ENCODE measurements at places on chromosomes 7 and 10. TPM values are rescaled to one million over a fixed set of nuclear protein-coding genes. Genes with fewer than 3 reads are reported as not detected.

The CCNJ gene
- total RNA-seq, result 9.2 TPM

The MSMB gene
- total RNA-seq, result not detected

The C7orf33 gene
- not detected for total RNA-seq

The H2BK1 gene
- not detected for total RNA-seq

The CALML3 gene
- total RNA-seq, result not detected

DNA sequence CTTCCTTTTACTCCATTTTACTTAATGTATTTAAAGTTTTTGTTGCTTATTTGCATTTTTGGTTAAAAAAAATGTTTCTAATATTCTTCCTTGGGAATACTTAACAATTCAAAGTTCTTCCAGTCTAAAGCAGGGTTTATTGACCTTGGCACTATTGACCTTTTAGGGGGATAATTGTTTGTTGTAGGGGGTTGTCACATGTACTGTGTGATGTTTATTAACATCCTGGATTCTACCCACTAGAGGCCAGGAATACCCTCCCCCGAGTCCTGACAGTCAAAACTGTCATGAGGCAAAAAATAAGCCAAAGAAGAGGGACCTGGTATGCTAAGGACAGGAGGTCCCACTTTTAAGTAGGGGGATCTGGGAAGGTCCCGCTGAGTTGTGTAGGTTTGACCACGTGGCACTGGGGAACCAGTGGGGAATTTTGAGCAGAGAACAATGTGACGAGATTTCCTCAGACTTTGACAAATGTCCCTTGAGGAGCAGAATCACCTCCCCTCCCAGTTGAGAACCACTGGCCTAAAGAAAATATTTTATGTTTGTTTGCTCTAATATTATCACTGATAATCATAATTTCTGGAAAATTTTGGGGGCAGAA, 178.3 kb upstream of the PRR15 start:
- H3K36me3 ChIP-seq, result no peaks in the 10 kb centered on the region
- H3K4me1 ChIP-seq, result no peaks in the 10 kb centered on the region
- H3K27ac ChIP-seq, result no peak overlapping the region
- no peak overlapping the region for H3K4me3 ChIP-seq

DNA sequence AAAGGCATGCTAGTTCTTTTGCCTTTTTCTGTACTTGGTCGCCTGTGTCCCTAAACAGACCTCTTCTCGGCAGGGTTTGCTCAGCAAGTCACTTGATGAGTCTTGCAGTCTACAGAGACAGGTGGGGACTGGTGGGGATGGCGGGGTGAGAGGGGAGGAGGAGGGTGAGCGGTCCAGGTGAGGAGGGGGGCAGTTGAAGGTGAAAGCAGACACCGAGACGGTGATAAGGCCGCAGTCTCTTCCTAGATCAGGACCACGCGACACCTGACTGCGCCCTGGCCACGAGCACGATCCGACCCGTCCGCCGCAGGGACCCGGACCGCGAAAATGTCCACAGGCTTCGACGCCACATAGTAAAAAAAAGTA, 566 bp downstream of the ASNS start:
- H3K4me1 ChIP-seq, result peaks cover 23% of the 10 kb centered on the region
- peak overlapping the region; percentile 78 for H3K4me3 ChIP-seq
- no peaks in the 10 kb centered on the region for H3K27me3 ChIP-seq
- H3K27ac ChIP-seq, result peak overlapping the region; percentile 89
- peak; percentile 42 for DNase-seq
- H3K36me3 ChIP-seq, result peaks cover 31% of the 10 kb centered on the region

GRCh38 chr7:111931016-111931517, 275.1 kb downstream of the DOCK4 start:
- H3K4me3 ChIP-seq, result no peak overlapping the region
- H3K27me3 ChIP-seq, result peaks cover 10% of the 10 kb centered on the region

DNA sequence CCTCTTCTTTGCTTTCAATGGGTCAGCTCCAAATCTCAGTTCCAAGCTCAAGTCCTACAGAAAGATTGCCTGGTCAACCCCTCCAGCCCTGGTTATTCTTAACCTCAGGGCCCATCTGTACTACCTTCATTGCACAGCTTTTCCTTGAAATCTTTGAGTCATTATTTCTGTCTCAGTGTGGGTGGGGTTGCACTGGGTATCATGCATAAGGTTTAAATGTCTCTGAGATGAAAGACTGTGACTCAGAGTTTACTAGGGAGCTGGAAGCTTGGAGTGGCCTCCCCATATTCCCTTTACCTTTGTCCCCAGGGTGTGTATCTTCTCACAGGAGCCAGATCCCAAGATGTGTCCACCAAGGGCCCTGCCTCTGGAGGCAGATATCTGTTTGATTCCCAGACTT, 3.3 kb upstream of the OR6V1 start:
- no peak overlapping the region for H3K27ac ChIP-seq
- no peak for DNase-seq
- no peak overlapping the region for H3K4me3 ChIP-seq
- peaks cover 21% of the 10 kb centered on the region for H3K27me3 ChIP-seq

DNA sequence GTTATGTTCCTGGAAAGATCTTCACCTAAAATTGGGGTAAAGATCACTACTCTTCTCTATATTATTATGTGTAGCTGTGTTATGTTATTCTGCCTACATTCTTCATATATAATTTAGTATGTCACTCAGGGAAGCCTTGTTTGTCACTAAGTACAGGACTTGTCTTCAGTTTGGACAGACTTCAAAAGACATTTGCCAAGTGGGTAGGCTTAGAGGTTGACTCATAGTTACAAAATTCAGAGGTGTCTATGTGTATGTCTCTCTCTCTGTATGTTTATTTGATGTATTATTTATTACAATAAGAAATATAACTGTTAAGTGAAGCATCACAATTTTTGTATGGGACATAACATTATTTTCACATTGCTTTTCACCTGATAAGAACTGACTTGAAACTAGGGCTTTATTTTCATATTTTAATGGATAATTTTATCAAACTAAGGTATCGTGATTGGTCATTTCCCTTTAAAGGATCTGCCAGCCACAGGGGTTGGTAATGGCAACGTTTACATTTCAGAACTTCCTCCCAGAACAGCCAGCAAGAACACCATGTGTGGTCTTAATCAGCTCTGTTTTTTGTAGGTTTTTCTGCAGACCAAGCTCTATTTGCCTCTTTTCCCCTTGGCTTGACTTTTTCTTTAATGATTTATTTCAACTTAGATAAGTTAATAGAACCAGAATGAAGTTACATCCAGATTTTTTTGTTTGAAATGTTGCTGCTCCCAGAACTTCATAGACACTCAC, 262.1 kb upstream of the CACNA2D1 start:
- no peak overlapping the region for H3K4me3 ChIP-seq
- no peaks in the 10 kb centered on the region for H3K4me1 ChIP-seq

DNA sequence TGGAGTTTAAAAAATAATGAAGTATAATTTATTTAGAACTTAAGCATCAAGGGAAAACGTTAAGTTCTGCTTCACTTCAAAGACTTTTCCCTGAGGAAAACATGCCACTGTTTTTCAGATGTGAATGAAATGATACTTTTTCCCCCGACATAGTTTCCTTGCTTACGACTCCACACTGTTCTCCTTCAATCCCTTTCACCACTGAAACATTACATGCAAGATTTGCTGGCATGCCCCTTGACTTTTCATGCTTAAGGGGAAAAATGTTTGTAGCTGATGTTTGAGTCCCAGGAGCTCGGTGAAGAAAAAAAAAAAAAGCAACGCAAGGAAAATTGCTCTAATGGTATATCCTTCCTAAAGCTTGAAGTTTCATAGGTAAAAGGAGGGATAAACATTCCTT, 10.0 kb downstream of the GLI3 start:
- H3K27me3 ChIP-seq, result peaks cover 7% of the 10 kb centered on the region
- H3K4me1 ChIP-seq, result no peaks in the 10 kb centered on the region
- no peak overlapping the region for H3K27ac ChIP-seq
- H3K4me3 ChIP-seq, result no peak overlapping the region
- no peak for DNase-seq
- no peaks in the 10 kb centered on the region for H3K36me3 ChIP-seq

- H3K27me3 ChIP-seq, result no peaks in the 10 kb centered on the region
- no peak for DNase-seq
- H3K36me3 ChIP-seq, result peaks cover 11% of the 10 kb centered on the region
- H3K4me3 ChIP-seq, result no peak overlapping the region
- no peaks in the 10 kb centered on the region for H3K4me1 ChIP-seq
Measured at GRCh38 chr10:11748866-11749265, 6.7 kb downstream of the ECHDC3 start.

GRCh38 chr10:80617807-80618206, 80.1 kb downstream of the SH2D4B start:
- no peaks in the 10 kb centered on the region for H3K36me3 ChIP-seq
- H3K27me3 ChIP-seq, result peaks cover 11% of the 10 kb centered on the region
- DNase-seq, result no peak
- H3K4me1 ChIP-seq, result no peaks in the 10 kb centered on the region

- H3K4me3 ChIP-seq, result no peak overlapping the region
- DNase-seq, result no peak
- no peak overlapping the region for H3K27ac ChIP-seq
- peaks cover 3% of the 10 kb centered on the region for H3K4me1 ChIP-seq
- 0 out of 3 replicates have a peak, but pooled peaks cover 3% of the 10 kb centered on the region for H3K36me3 ChIP-seq
Measured at GRCh38 chr7:140684066-140684950, 11.6 kb downstream of the ADCK2 start.

DNA sequence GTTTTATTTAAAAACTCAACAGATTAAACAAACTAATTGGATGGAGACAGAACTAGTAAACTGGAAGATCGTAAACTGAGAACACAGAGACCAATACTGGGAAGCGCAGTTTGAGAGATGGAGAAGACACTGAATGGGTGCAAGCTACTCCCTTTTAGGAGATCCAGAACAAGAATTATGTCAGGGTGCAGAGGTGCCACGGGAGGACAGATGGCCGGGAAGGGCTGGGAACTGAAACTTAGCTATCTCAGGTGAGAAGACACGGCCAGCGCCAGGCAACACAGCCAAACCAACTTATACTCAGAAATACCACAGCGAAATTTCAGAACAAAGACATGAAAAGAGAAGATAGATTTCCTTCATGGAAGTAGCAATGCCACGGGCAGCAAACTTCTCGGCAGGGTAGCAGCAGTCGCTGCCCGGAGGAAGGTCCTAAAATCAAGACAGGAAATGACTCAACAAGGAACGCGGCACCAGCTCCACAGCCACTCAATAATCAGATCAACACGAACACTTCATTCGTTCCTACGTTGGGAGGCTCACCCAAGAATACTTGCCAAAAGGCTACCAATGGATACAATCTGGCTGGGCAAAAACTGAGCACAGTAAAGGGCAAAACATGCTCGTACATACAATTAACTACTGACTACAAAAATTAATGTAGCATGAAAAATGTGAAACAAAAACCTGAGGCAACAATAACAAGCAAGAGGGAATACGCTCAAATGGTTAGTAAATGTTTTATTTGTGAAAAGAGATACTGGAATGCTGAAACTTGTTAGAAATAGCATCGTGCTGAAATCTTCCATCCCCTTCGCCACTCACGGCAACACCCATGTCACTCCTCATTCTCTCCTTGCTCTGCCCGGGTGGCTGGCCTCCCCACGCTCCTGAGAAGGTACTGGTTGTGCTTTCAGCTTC, 2.2 kb upstream of the LRRC27 start:
- peaks cover 31% of the 10 kb centered on the region for H3K36me3 ChIP-seq
- H3K4me3 ChIP-seq, result peak overlapping the region; percentile 82
- H3K4me1 ChIP-seq, result peaks cover 25% of the 10 kb centered on the region
- peak overlapping the region; percentile 98 for H3K27ac ChIP-seq
- no peak for DNase-seq

DNA sequence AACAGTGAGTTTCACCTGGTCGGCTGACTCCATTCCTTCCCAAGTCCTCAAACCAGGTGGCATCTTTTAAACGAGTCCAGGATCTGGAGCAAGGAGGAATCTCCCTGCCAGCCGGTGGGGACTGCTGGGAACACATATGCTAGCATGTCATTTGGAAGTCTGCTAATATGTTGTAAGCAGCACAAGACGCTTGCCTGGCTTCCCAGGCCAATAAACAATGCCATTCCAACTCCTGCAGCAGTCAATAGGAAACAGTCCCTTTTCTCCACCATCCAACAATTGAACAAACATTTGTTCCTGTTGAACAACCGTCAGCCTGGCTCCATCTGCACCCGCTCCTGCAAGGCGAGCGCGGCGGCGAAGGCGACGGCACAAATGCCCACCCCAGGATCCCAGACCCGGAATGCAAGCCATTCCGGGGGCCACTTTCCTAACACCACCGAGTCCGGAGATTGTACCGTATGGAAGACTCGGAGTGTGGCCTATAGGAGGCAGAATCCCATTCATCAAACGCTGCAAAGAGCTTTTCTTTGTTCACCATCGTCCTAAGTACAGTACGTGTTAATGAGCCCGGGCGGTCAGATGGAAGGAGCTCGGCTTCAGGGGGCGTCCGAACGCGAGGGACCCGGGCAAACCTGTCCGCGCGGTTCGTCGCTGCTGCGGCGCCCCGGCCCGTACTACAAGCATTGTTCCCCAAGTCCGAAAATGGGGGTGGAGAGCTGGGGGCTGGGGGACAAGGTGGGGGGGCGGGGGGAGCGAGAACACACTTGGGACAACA, 1.6 kb downstream of the FAM53B start:
- peaks cover 6% of the 10 kb centered on the region for H3K36me3 ChIP-seq
- H3K27ac ChIP-seq, result peak overlapping the region; percentile 36
- H3K27me3 ChIP-seq, result no peaks in the 10 kb centered on the region
- peak; percentile 39 for DNase-seq
- H3K4me3 ChIP-seq, result peak overlapping the region; percentile 54
- peaks cover 29% of the 10 kb centered on the region for H3K4me1 ChIP-seq

DNA sequence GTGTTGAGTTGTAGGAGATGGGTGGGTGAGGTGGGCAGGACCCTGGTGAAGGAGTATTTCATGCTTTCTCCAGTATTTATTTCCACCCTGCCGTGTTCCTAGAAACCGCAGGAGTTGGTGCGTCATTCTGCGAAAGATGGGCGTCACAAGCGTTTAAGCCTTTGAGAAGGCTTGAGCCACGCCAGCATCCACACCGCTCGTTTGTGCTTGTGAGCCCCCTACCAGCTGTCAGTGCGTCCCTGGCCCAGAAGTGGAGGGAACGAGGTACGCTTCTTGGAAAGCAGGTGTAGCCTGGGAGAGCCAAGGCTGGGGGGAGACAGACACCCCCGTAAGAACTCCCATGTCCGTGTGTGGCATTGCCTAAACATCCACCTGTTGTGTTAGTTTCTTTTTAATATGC, 5.7 kb downstream of the AGAP3 start:
- H3K27ac ChIP-seq, result no peak overlapping the region
- peaks cover 21% of the 10 kb centered on the region for H3K4me1 ChIP-seq
- H3K4me3 ChIP-seq, result no peak overlapping the region
- peaks cover 85% of the 10 kb centered on the region for H3K36me3 ChIP-seq

DNA sequence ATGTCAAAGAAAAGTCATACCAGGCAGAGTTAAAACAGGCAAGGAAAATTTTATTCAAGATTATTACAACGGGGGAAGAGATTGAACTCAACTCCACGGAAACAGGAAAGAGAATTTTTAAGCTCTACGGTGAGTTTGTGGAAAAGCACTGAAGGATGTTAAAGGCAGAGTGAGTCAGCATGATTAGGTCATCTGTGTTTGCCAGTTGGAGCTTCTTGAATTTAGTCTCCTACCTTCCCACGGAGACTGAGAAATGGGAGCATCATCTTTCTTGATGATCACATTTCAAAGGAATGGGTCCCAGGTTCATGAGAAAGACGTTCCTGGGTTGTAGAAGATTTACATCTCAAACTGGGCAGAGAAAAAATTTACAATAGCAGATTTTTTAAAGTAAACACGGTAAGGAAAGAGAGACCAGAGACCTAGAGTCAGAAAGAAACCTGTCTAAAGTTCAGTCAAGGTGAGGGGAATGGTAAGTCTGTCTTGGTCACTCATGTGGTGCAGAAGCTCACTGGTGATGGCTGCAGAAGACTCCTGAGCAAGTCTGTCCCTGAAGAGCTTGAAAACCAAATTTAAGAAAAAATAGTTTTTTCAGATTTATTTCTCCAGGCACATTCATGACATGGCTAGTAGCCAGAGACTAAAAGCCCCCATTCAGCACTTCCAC, 516.9 kb upstream of the LRRN3 start:
- H3K27ac ChIP-seq, result no peak overlapping the region
- no peak overlapping the region for H3K4me3 ChIP-seq
- no peaks in the 10 kb centered on the region for H3K36me3 ChIP-seq
- DNase-seq, result no peak
- H3K4me1 ChIP-seq, result no peaks in the 10 kb centered on the region
- H3K27me3 ChIP-seq, result no peaks in the 10 kb centered on the region
